SJCRH30 (cell line): ENCODE measurements at places on chromosomes 11 and 22. TPM values are rescaled to one million over a fixed set of nuclear protein-coding genes. Genes with fewer than 3 reads are reported as not detected.

The PRR33 gene
- total RNA-seq = 0.02 and 0.05 TPM in 2 replicates

The C11orf52 gene
- total RNA-seq = 0.53 and 1.4 TPM in 2 replicates

The PEX26 gene
- total RNA-seq = 14.4 and 16.4 TPM in 2 replicates

DNA sequence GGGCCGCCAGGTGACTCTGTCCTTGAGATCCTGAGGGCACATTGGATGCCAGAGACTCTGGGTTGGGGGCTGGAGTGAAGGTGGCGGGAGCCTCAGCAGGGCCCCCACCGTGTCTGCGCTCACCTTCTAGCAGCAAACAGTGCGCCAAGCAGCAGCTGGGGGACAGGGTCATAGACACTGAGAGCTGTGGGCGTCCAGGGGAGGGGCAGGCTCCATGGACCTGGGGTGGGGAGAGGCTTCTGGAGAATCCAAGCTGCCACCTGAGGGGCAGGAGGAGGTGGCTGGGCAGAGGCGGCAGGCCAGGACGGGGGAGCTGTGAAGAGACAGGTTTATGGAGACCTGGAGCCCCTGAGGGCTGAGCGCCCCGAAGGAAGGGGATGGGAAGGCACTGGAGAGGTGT is 8.0 kb downstream of the PHRF1 start:
- no peak for DNase-seq
- H3K27ac ChIP-seq = no peak overlapping the region
- no peak overlapping the region for H3K4me3 ChIP-seq
- H3K36me3 ChIP-seq = peaks cover 59% of the 10 kb centered on the region
- H3K27me3 ChIP-seq = no peaks in the 10 kb centered on the region

- H3K4me1 ChIP-seq = peaks cover 29% of the 10 kb centered on the region
- no peaks in the 10 kb centered on the region for H3K36me3 ChIP-seq
- H3K27ac ChIP-seq = no peak overlapping the region
- no peak overlapping the region for H3K4me3 ChIP-seq
- H3K27me3 ChIP-seq = no peaks in the 10 kb centered on the region
- DNase-seq = no peak
Observed at GRCh38 chr11:35031867-35032266, 107.1 kb upstream of the CD44 start.

The OR5B12 gene
- total RNA-seq = not detected in 2 replicates

DNA sequence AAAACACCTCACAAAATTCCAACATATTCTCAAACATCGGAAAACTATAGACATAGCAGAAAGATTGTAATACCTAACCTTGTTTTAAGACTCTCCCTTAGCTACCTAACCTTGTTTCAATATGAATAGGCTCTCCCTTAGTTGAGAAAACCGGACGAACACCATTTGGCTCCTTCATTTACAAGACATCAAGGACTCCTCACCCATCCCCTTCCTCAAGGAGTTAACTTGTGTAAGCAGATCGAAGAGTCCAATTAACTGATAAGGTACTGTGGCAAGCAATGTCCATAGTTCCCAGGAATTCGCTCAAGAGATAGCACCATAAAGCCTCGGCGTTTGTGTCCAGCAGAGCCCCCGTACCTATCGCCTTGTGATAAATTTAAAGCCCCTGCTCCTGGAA is 4.6 kb upstream of the ACRV1 start:
- no peaks in the 10 kb centered on the region; the same call in 1 of the 2 replicates for H3K4me1 ChIP-seq
- H3K27me3 ChIP-seq = no peaks in the 10 kb centered on the region
- no peaks in the 10 kb centered on the region for H3K36me3 ChIP-seq
- DNase-seq = no peak

DNA sequence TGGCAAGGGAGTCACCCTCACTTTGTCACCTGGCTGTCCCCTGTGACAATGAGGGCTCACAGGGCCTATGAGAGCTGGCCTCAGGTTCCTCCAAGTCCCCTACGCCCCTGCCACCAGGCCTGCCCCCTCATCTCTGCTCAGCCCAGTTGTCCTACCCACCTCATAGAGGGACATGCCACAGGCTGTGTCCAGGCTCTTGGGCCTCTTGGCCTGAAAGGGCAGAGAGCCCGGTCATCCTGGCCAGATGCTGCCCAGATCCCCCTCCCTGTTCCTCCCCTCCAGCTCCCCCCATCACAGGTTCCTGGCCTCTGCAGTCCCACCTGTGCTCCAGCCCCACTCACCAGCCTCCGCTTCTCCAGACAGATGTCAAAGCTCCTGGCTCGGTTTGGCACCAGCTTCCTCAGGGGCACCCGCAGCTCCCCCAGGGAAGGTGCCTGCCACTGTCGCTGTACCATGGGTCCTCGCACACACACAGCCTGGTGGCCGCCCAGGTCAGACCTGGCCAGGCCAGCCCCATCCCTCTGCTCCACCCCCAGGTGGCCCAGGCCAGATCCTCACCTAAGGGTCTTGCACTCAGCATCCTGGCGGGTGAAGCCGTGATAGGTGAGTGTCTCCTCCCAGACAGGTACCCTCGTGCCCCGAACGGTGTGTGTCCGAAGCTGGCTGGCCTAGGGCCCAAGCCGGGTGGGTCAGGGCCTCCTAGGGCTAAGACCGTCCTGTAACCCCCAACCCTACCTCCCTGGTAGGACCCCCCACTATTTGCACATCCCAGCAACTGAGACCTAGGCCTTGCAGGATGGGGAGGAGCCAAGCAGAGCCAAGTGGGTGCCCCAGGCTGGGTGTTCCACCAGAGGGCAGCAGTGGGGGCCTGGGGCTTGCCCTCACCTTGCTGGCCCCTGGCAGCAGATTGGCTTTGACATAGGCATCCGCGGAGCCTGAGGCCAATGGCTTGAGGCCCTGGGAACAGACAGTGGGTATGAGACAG is 8.3 kb downstream of the NDUFV1 start:
- no peaks in the 10 kb centered on the region for H3K36me3 ChIP-seq
- no peak overlapping the region for H3K4me3 ChIP-seq
- H3K4me1 ChIP-seq = peaks cover 6% of the 10 kb centered on the region; the same call in 1 of the 2 replicates
- no peaks in the 10 kb centered on the region for H3K27me3 ChIP-seq
- DNase-seq = peak; percentile 45

DNA sequence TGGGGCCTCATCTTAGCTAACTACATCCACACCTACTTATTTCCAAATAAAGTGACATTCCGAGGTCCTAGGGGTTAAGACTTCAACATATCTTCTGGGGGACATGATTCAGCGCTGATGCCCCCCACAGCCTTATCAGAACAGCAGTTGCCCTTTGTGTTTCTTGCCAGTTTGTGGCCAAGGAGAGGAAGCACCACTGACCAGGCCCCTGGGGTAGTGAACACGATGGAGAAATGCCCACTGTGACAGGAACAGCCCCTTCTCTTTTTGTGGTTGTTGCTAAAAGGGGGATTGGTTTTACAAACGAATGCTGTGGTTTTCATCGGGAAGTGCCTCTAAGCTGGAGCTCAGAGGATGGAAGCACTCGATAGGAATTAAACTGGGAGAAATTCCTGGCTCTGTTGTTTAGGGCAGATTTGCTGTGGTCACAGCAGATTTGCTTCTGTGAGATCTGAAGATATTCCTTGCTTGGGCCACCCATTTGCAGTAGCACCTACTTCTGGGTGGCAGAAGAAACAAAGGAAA is 88.8 kb downstream of the ABTB2 start:
- peaks cover 4% of the 10 kb centered on the region; the same call in 1 of the 2 replicates for H3K4me1 ChIP-seq
- peak; percentile 23 for DNase-seq
- H3K36me3 ChIP-seq = no peaks in the 10 kb centered on the region
- no peaks in the 10 kb centered on the region for H3K27me3 ChIP-seq
- no peak overlapping the region for H3K4me3 ChIP-seq

DNA sequence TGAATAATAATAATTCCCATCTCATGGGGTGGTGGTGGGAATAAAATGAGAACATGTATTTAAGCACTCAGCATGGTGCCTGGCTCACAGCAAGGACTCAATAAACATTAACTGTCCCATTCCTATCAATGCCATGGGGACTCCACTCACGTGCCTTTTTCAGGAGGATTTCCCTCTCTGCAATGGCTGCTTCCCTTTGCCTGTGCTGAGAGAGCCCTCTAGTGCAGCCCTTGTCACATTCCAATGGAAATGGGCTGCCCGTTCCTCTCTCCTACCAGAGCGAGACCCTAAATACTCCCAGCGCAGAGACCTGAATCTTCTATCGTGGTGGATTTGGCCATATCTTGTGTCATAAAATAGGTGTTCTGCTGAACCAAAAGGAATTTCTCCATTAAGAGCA is 621.5 kb upstream of the B3GAT1 start:
- peak; percentile 19 for DNase-seq
- H3K36me3 ChIP-seq = no peaks in the 10 kb centered on the region
- no peaks in the 10 kb centered on the region for H3K27me3 ChIP-seq
- H3K27ac ChIP-seq = no peak overlapping the region
- H3K4me1 ChIP-seq = peaks cover 12% of the 10 kb centered on the region

DNA sequence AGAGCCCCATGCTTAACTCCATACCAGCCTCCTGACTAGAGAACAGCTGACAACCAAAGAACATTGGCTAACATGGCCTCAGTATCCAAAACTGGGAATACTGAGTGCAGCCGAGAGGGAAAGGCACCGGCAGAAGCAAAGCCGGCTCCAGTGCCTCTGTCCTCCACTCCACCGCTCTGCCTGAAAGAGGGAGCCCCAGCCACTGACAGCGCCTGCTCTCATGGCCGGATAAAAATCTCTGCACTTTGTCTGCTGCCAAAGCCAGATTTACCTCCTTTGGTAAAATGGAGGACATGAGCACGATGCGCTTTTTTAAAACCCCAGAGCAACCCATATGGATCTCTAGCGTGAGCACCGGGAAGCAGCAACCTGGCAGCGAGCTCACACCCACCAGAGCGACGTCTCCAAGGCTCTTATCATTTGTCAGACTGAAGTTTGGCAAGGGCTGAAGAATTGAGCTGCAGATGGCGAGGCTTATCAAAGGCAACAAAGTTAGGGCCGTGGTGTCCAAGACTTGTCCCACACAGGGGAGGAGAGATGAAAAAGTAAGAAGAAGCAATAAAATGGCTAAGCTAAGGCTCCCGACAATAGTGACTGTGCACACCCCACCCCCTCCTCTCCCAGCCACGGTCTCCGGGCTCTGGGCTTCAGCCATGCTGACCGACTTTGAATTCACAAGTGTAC is 71.4 kb downstream of the EFCAB6 start:
- H3K4me3 ChIP-seq = no peak overlapping the region
- no peak overlapping the region for H3K27ac ChIP-seq
- H3K27me3 ChIP-seq = peaks cover 7% of the 10 kb centered on the region; the same call in 1 of the 2 replicates
- DNase-seq = no peak
